ENCODE measurements at places on chromosomes 11 and 22. TPM values are rescaled to one million over a fixed set of nuclear protein-coding genes. Genes with fewer than 3 reads are reported as not detected.

GRCh38 chr11:2387266-2387987 lies 10.3 kb downstream of the CD81 start:
- DNase-seq: peak; percentile 60

- no peak for DNase-seq
These were observed 141.3 kb downstream of the ATXN10 start for GRCh38 chr22:45812910-45813309.

Gene INPP5J
- total RNA-seq: 503 TPM

Gene CCDC116
- total RNA-seq: 0.27 TPM

DNA sequence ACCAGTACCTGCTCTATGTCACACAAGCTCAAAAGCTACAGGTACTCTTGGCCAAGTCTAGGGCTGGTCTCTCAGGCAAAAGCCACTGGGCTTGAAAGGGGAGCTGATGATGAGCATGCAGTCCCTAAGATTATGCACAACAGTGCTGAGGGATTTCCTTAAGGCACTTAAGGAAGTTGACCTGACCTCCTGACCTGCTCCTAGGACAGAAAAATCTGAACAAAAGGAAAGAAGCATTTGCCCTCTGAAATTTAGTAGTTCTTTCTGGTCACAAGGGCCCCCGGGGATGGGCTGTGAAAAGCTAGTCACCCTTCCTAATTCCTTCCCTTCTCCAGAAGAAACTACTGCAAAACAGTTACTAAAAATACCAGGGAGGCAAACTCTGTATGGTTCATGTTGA lies 83.6 kb upstream of the PHOX2A start:
- peak; percentile 18 for DNase-seq

DNA sequence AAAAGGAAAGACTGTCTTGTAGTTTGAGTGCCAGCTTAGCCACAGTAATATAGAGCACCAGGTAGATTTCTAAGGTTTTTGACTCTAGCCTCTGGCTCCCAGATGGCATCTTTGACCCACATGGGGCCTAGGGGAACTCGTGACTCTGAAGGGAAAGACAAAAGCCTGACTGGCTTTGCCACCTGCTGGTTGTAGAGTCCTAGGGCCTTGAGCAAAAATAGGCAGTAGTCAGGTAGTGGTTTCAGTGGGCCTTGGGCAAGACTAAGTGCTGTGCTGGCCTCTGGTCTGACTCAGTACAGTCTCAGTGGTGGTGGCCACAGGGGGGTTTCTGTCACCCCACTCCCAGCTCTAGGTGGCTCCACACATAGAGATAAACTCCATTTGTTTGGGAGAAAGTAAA lies 349.4 kb downstream of the FAM181B start:
- no peak for DNase-seq

GRCh38 chr11:64809781-64810241 lies 540 bp downstream of the MEN1 start:
- DNase-seq: peak; percentile 75

Gene AIFM3
- total RNA-seq: 2.0 TPM

Gene FOXR1
- total RNA-seq: not detected

Gene GALR3
- total RNA-seq: not detected

Gene KIRREL3
- not detected for total RNA-seq

DNA sequence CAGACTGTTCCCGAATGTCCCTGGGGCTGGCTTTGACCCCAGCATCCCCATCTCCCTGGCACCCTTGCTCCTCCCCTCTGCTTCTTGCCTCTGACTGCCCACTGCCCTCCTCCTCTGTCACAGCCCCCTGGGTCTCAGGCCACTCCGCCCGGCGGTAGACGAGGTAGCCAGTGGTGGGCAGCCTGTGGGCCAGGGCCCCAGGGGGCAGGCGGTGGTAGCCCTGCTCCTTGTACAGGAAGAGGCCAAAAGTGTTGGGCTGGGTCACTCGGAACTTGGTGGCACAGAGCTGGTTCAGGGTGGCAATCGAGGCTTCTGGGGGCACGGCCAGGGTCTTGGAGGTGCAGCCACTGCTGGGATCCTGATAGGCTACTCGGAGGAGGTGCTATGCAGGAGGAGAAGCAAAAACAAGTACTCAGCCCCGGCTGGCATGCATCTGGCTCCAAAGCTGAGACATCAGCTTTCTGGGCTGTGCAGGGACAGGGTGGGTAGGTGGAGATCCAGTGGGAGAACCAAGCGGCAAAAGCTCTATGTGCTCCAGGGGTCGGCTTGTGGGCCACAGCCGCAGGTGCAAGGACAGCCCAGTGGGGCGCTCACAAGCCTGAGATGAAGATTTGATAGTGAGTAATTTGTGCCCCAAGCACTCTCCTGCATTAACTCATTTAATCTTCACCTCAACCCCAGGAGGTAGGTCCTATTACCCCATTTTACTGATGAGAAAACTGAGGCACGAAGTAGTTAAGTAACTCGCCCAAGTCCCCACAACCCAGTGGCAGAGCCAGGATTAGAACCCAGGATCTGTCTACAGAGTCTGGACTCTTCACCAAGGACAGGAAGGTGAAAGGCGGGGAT lies 3.6 kb downstream of the RIN1 start:
- DNase-seq: no peak

GRCh38 chr22:50118557-50119168 lies 28.9 kb downstream of the MOV10L1 start:
- no peak for DNase-seq

Gene RTCB
- total RNA-seq: 82.9 TPM

GRCh38 chr11:28223577-28223976 lies 115.4 kb downstream of the METTL15 start:
- DNase-seq: no peak

- no peak for DNase-seq
These were observed 720 bp downstream of the UFD1 start for GRCh38 chr22:19478045-19478900.

Gene C11orf91
- not detected for total RNA-seq

Gene MGAT3
- 0.45 TPM for total RNA-seq

- no peak for DNase-seq
These were observed 1564.8 kb upstream of the TENM4 start for GRCh38 chr11:81005595-81005994.

Gene DEUP1
- not detected for total RNA-seq

- DNase-seq: no peak
These were observed 48.3 kb downstream of the LARGE1 start for GRCh38 chr22:33871935-33872334.

GRCh38 chr11:10005955-10006525 lies 288.0 kb downstream of the SBF2 start:
- DNase-seq: peak; percentile 56

Gene CDKN1C
- 17.3 TPM for total RNA-seq

GRCh38 chr22:41001722-41002122 lies 50.5 kb downstream of the RBX1 start:
- DNase-seq: peak; percentile 44

Gene PANX2
- 12.1 TPM for total RNA-seq

Gene TRPC6
- 14.1 TPM for total RNA-seq

Gene SYT8
- total RNA-seq: not detected

- no peak for DNase-seq
These were observed 594.7 kb downstream of the METTL15 start for GRCh38 chr11:28702871-28703270.

DNA sequence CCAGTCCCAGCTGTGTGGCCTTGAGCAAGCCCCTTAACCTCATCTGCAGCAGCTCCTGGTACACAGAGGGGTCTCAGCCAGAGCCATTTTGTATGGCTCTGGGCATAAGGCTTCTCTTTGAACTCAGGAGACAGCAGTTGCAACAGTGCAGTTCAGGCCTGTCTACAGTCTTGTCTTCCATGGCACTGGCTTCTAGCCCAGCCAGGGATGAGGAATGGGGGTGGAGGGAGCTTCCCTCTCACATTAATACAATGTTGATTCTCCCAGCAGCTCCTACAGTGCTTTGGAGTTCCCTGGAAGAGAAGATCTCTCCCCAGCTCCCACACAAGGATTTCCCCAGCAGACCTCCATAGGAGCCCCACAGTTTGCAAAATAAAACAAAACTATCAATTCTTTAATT lies 350.2 kb downstream of the BUD13 start:
- DNase-seq: no peak

Gene DDI1
- total RNA-seq: 0.13 TPM

Gene OR10A3
- total RNA-seq: not detected

Gene MOGAT2
- total RNA-seq: 1.0 TPM

Gene ACRV1
- total RNA-seq: not detected

GRCh38 chr11:115580416-115580815 lies 76.2 kb upstream of the CADM1 start:
- no peak for DNase-seq

DNA sequence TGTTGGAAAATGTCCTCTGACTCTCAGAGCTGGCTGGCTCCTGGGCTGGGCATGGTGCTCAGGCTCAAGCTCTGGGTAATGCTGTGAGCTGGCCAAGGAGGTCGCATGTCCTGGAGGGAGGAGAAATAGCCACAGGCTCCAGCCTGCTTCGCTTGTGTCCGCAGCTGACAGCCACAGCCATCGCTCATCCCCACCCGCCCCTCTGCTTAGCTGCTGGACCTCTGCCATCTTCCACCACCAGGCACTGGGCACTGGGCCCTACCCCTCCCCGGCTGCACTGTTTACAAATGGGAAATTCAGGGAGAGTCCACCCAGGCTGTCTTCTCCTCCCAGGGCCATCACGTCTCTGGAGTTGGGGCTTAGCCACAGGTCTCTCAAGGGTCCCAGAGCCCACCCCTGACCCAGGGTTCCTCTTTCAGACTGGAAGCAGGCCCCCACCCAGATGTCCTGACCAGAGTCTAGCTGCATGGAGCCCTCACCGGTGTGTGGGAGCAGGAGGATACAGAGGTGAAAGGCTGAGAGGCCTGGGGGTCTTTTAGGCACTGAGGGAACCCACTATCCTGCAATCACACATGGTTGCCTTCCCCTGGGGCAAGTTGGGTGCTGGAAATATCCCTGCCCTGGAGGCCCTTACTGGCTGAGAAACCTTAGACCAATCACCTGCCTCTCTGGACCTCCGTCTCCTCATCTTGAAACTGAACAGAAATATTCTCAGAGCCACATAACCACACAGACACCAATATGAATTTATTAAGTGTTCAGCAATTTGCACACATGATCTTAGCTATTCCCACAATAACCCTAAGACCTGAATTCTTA lies 62.7 kb downstream of the CD82 start:
- DNase-seq: peak; percentile 79

Gene OR52W1
- total RNA-seq: not detected

DNA sequence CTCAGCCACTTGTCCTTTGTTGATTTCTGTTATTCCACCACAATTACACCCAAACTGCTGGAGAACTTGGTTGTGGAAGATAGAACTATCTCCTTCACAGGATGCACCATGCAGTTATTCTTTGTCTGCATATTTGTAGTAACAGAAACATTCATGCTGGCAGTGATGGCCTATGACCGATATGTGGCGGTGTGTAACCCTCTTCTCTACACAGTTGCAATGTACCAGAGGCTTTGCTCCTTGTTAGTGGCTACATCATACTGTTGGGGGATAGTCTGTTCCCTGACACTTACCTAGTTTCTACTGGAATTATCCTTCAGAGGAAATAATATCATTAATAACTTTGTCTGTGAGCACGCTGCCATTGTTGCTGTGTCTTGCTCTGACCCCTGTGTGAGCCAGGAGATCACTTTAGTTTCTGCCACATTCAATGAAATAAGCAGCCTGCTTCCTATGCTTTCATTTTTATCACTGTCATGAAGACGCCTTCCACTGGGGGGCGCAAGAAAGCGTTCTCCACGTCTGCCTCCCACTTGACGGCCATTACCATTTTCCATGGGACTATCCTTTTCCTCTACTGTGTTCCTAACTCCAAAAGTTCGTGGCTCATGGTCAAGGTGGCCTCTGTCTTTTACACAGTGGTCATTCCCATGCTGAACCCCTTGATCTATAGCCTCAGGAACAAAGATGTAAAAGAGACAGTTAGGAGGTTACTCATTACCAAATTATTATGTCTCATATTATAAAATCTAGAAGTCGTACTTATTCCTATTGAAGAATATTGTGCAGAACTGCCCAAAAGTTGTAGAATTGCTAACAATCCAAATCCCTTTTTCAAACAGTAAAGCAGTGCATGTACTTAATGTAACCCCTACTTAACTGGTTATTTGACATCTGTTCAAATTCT lies 53.2 kb downstream of the OR4C6 start:
- DNase-seq: no peak

- no peak for DNase-seq
These were observed 419.9 kb downstream of the BUD13 start for GRCh38 chr11:116352881-116353280.

DNA sequence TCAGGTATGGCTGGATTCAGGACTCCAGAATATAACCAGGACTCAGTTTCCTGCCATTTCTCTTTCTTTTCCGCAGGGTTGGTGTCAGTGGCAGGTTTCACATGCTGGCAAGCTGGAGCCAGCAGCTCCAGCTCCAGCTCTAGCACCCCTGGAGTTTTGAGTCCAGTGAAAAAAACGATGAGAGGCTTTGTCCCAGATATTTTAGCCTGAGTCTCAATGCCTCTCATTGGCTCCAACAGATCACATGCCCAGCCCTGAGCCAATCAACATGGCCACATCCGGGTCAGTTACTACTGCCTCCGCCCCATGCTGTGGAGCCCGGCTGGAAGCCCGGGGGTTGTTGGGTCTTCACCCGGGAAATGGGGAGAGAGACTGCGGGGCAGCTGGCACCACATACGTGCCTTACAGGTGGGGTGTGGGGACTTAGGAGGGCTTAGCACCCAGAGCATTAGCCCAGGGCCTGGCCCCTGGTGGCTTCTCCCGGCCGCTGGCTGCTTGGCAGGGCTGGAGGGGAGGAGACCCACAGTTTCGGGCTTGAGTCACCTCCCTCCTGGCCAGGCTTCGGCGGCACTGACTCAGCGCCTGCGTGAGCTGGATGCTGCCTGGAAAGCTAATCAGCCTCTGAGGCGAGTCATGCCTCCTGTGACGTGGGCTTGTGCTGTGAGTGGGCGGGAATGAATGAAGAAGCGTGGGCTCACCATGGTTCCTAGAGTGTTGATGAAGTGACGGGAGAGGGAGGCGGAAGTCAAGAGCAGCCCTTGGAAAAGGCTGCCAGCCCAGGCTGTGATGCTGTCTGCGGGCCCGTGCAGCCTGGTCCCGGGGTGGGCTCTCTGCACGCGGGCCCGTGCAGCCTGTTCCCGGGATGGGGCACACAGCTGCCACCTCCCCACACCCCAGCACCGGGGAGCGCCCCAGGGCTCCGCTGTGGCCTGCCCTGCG lies 15.3 kb upstream of the MRTFA start:
- peak; percentile 79 for DNase-seq

DNA sequence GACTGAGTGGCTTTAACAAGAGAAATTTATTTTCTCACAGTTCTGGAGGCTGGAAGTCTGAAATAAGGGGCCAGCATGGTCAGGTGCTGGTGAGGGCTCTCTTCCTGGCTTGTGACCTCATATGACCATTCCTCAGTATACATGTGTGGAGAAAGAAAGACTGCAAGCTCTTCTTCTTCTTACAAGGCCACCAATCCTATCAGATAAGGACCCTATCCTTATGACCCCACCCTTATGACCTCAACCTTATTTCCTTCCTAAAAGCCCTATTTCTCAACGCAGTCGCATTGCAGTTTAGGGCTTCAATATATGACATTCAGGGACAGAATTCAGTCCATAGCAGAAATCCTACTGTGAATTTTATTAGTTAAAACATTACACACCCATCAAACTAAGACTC lies 124.4 kb upstream of the RAG2 start:
- no peak for DNase-seq
